Stimulated activated CD4-positive, alpha-beta T cell treated with anti-CD3 and anti-CD28 coated beads, TNF-alpha, amount 100 ng/mL, for 4 hours (primary cell): ENCODE measurements at places on chromosomes 2 and 18.

GRCh38 chr2:63432373-63432772, 155.9 kb downstream of the WDPCP start:
- DNase-seq: no peak

GRCh38 chr2:233350708-233351107, 3.6 kb upstream of the DGKD start:
- no peak for DNase-seq

GRCh38 chr2:120922571-120923332, 187.1 kb downstream of the GLI2 start:
- no peak for DNase-seq

GRCh38 chr18:45567123-45567522, 48.2 kb upstream of the SLC14A2 start:
- DNase-seq: no peak

- no peak for DNase-seq
These were observed 10.6 kb downstream of the DAW1 start for GRCh38 chr2:227881866-227882517.

DNA sequence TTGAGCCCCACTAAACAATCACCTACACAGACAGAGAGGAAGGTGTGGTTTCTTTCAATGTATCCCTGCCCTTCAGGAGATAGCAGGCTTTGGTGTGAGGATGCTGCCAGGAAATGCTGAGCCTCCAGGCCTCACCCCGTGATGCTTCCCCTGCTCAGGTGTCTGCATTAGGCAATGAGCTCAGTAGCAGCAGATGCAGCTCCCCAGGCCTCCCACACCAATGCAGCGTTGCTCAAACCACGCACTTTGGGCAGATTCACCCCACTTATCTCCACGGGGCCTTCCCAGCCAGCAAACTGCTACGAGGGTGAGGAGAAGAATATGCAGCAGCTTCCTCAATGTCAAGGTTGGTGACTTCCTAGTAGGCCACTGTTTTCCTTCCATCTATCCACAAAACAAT, 229.3 kb upstream of the PXDN start:
- DNase-seq: no peak

GRCh38 chr2:119649364-119649917, 29.6 kb upstream of the TMEM177 start:
- DNase-seq: no peak

DNA sequence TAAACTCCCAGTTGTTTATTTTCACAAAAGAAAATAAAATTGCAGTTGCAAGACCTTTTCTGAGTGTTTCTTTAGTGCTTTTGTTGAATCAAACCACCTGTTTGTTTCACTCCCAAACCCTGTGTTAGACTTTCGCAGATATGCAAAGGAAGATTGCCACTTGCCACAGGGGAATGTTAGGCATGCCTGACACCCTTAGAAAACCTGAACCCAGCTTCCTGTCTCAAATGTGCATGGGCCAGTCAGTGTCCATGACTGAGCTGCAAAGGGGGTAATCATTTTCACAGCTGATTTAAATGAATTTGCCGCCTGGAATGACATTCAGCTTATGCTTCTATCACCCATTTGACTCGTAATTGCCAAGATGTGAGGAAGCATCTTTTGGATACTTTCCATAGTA, 17.5 kb downstream of the TGOLN2 start:
- no peak for DNase-seq

DNA sequence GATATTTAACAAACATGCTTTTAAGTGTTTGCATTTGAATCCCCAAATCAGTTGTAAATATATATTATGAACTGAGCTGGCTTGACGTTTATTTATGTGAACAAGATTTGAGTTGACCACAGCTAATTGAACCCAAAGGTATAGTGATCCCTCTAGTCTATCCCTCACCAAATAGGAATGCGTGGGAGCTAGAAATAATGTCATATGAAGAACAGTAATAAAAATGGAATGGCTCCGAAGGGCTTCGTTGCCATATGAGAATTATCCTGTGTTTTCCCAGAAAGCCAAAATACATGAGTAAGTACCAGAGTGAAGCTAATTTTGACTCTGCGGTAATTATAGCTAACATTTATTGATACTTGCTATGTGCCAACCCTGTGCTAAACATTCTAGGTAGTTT, 142.7 kb downstream of the ADCYAP1 start:
- DNase-seq: no peak

DNA sequence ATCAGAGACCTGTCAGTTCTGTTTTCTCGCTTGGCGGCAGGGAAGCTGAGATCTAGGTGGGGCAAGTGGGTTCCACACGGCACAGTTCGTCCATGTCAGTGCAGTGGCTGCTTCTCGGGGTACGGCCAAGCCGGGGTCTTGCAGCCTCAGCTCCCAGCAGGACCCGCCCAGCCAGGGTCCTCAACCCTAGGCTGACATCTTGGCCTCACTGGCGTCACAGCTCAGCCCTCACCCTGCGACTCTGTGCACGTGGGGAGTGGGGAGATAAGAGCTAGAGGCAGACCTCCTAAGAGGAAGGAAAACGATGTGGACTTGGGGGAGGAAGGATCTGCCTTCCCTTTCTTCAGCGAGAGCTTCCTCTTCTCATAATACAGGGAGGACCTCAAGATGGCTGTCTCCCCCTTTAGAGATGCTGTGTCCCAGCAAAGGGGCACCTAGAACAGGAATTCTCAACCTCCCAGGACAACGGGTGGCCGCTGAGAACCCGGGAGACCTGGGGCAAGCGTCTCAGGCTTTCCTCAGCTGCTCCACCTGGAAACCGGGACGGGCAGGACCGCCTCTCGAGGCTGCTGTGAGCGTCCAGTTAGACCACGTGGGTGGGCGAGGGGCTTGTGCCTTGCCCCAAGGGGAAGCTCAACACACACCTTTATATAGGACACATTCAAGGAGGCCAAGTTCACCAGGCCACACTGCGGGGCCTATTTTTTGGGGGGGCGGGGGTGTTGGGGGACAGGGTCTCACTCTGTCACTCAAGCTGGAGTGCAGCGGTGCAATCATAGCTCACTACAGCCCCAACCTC, 23.5 kb upstream of the KLF11 start:
- no peak for DNase-seq

DNA sequence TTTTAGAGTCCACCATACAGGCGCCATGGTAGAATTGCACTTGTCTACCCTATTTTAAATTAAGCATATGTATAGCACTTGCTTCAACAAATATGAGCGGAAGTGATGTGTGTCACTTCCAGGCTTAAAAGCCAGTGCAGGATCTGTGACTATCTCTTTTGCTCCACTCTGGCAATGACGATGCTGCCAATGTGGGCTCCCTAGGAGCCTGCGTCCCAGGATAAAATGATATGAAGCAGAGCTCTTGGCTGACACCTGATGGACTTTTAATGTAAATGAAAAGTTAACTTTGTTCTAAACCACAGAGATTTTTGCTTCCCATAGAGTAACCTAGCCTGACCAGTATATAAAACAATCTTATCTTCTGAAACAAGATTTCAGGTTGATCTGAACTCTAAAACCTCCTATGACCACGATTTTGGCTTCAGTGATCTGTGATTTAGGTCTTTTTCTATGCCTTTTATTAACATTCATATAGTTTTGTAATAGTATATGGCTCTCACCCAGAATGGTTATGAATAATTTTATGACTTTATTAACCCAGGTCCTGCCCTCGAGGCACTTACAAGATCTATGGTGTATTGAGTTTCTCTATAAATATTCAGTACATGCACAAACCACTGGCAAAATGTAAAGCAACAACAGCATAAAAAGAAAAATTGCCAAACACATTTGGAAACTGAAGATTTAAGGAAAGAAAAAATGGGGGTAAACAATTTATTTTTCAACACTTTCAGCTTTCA, 422.5 kb upstream of the PIK3C3 start:
- no peak for DNase-seq

GRCh38 chr2:219429958-219430606, 4.6 kb upstream of the SPEG start:
- DNase-seq: no peak

DNA sequence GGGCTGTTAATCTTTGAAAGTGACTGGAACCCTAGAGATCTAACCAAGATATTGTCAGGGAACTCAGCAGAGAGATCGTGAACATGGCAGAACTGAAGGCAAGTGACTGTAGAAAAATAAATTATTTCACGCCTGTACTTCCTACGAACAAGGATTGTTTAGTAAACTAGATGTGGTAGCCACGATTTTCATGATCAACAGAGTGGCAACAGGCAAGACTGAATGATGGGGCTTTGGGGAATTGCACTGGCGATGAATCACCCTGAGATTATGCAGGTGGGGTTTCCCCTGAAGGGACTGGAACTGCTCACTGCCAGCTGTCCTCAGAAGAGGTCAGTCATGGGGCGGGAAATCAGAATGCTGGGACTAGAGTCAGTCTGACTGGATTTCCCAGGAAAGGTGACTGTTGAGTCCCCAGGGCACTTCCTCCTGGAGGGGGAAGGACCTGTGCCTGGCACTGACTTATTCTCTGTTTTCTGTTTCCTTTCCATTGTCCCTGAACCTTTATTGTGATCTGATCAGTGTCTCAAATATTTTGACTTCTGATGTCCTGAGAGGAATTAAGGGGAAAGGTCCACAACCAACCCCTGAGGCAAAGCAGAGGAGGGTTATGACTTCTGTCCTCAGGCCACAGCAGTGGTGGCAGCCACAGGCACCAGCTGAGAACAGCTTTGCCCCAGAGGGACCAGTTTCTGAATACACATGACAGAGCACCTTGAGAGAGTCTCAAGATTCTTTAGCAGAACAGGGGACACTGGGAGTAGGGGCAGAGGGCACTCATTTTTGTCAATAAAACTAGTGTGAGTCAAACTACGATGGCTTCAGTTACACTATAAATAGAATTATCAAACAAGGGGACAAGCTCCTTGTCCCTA, 70.0 kb downstream of the NAB1 start:
- no peak for DNase-seq

GRCh38 chr18:3286159-3286558, 24.2 kb downstream of the MYL12B start:
- no peak for DNase-seq

- DNase-seq: no peak
These were observed 114.4 kb downstream of the TCF4 start for GRCh38 chr18:55473560-55473959.

DNA sequence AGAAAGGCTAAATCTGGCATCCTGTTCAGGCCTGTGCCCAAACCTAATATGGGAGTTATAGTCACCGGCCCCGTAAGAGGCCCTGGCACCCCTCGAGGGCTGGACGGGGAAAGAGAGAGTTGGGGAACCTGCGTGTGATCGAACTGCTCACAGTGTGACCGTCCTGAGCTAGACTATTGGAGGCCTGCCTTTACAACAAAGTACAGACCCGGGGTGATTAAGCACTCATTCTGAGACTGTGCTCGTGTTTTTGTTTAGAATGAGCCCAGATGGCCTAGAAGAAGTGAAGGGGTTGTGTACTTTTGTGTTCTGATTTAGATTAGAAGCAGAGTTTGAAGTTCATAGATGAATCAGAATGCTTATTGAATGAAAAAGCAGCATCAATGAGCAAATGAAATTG, 115.3 kb downstream of the ACOXL start:
- no peak for DNase-seq

DNA sequence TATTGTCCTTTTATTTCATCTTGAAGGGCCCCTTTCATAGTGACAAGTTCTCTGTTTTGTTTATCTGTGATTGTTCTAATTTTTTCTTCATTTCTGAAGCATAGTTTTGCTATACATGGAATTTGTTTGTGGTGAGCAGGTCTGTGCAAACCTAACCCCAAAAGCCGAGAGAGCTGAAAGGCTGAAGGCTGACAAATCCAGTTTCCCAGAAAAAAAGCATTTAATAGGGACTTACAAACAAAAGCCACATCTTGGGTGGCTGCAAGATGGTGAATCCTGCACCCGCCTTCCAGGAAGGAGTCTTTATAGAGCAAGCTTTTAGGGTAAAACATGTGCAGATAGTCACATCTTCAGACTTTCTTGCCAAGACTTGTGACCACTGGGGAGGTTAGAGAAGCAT, 473.4 kb upstream of the TRIB2 start:
- DNase-seq: no peak

DNA sequence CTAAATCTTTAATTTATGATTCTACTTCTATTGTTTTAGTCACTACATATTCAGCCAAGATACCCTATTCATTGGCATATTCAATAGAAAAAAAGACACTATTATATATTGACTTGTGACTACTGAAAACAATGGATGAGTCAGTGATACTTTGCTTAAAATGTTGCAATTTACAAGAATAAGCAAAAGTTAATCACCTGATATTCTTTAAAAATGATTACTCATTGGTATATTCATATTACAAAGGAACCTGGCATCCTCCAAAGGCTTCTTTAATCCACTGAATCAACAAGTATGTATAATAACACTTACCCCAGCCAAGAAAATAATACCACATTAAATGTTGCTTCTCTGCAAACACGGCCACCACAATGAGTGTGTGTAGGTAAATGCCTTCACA, 87.8 kb downstream of the CALCRL start:
- DNase-seq: no peak

- no peak for DNase-seq
These were observed 94.6 kb downstream of the PLEKHM3 start for GRCh38 chr2:207930747-207931146.

GRCh38 chr2:9292426-9292825, 85.8 kb downstream of the ASAP2 start:
- no peak for DNase-seq

GRCh38 chr18:67475673-67476072, 40.8 kb downstream of the DSEL start:
- no peak for DNase-seq

DNA sequence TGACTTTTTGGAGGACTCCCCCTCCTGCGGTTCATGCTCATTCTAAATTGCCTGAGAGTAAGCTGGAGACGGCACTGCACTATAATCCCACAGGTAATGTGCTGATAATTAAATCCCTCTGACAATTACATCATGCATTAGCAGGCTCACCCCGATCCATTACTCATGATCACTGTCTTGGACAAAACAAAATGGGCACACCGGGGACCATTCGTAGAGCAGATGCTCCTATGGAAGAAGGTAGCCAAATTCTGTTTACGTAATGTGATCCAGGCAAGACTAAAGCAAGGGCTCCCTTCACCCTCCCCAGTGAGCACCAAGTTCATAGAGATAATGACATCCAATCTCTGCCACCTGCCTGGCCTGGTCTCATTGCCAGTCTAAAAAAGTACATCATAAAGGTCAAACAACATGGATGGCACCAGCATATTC, 657.1 kb upstream of the SOX11 start:
- DNase-seq: no peak

- DNase-seq: no peak
These were observed 388 bp downstream of the DTNA start for GRCh38 chr18:34710458-34710914.

DNA sequence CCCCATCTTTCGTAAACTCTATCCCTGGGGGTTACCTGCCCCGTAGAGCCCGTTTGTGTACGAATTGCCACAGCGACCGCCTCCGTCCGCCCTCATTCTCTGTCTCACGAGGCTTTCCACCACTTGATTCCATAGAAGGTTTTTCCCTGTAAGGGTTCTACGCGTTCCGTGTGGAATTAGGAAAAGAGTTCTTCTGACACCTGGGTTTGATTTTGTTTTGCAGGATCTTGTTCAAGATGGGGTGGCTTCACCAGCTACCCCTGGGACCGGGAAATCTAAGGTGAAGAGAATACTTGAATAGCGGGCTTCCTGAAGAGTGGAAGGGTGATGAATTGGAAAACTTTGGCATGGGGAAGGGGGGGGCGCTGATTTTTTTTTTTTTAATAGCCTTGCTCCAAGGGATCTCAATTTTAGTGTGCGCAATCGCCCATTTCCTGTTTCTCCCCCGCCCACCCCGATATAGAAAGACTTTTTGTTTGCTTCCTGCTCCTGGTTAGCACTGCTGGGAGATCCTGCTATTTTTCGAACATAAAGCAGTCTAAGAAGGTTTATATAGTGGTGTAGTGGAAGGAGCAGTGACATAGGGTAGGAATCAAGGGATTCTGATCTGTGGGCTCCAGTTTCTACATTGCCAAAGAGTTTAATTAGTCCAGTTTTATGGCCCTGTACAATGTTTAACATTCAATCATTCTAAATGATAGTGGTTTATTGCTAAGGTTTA, 564 bp downstream of the GCC2 start:
- DNase-seq: no peak
